ENCODE measurements at places on chromosomes 4 and X.

DNA sequence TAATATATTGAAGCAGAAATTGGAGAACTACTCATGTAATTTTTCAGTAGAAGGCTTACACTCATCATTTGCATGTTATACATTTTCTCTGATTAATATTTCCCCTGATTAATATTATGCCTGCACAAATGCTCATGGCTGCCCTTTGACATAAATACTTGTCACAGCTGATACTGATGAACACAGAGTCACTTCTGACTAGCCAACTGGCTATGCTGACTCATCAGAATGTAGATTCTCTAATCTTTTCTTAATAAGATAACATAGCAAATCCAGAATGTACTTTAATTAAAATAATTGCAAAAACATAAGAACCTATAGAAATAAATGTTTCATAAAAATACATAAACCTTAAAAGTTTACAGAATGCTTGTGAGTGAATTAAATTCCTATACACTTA, 52.4 kb upstream of the C4orf54 start:
- no peak overlapping the region for H3K27ac ChIP-seq
- no peak for DNase-seq
- H3K4me1 ChIP-seq, result no peaks in the 10 kb centered on the region
- no peak overlapping the region for H3K4me3 ChIP-seq

GRCh38 chr4:163269869-163270268, 62.5 kb downstream of the NPY1R start:
- no peak overlapping the region for H3K27ac ChIP-seq
- H3K36me3 ChIP-seq, result no peaks in the 10 kb centered on the region
- no peak for DNase-seq
- no peaks in the 10 kb centered on the region for H3K4me1 ChIP-seq
- H3K27me3 ChIP-seq, result no peaks in the 10 kb centered on the region

- no peaks in the 10 kb centered on the region for H3K36me3 ChIP-seq
- no peak overlapping the region for H3K4me3 ChIP-seq
- H3K27ac ChIP-seq, result no peak overlapping the region
- H3K4me1 ChIP-seq, result no peaks in the 10 kb centered on the region
- H3K27me3 ChIP-seq, result no peaks in the 10 kb centered on the region
These were observed 102.5 kb downstream of the SH3RF1 start for GRCh38 chr4:169167957-169168858.

- H3K27ac ChIP-seq, result no peak overlapping the region
- H3K4me1 ChIP-seq, result peaks cover 10% of the 10 kb centered on the region
- no peaks in the 10 kb centered on the region for H3K36me3 ChIP-seq
- no peak overlapping the region for H3K4me3 ChIP-seq
- DNase-seq, result no peak
These were observed 3.9 kb downstream of the FGF2 start for GRCh38 chr4:122830426-122831095.

DNA sequence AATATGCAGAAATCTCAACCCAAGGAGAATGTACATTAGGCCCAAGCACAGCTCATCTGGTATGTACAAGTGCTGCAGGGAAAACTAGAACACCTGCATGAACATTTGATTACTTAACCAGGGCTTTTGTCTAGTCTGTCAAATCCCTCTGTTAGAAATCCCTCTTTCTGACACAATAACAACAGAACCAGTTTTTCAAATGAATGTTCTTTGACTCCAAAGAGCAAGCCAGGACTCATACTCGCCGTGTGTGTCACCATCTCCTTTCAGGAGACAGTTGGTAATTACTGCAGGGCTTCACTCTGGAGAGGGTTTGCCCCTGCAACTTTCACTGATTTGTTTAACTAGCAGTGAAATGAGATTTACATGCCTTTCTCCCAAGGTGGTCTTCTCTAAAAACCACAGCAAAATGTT, 143.0 kb upstream of the FAM241A start:
- no peaks in the 10 kb centered on the region for H3K4me1 ChIP-seq
- no peak overlapping the region for H3K27ac ChIP-seq
- no peaks in the 10 kb centered on the region for H3K36me3 ChIP-seq
- DNase-seq, result no peak
- H3K27me3 ChIP-seq, result no peaks in the 10 kb centered on the region

DNA sequence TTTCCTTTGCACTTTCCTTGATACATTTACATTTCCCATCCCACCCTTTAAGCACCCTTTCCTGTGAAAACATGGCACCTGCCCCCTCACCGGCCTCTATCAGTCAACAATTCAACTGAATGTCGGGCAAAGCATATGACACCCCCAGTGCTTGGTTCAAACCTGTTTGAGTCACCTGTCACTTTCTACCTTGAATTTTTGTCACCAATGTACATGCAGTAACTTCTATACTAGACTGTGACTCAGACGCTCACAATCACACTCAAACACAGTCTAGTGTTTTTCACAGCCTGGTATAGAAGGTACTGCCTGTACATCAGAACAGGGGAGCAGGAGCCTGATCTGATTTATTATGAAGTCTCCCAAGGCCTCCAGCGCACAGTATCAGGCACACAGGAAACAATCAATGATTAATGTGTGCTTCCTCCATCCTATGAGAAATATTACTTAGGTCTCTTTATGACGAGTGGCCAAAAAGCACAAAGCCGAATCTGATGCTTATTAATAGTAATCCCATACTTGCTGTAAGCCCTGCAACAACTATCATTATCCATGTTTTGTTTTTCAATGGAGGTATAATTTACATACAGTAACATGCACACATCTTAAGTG, 49.2 kb upstream of the FAM9C start:
- no peaks in the 10 kb centered on the region for H3K27me3 ChIP-seq
- no peak for DNase-seq
- peak overlapping the region; percentile 97 for H3K27ac ChIP-seq

- H3K27ac ChIP-seq, result no peak overlapping the region
- H3K4me1 ChIP-seq, result no peaks in the 10 kb centered on the region
- H3K36me3 ChIP-seq, result no peaks in the 10 kb centered on the region
- DNase-seq, result no peak
- no peaks in the 10 kb centered on the region for H3K27me3 ChIP-seq
These were observed 159.7 kb downstream of the ANK2 start for GRCh38 chr4:113209153-113209552.

GRCh38 chr4:87541956-87542709, 13.0 kb upstream of the SPARCL1 start:
- no peak overlapping the region for H3K27ac ChIP-seq
- no peak overlapping the region for H3K4me3 ChIP-seq
- H3K27me3 ChIP-seq, result no peaks in the 10 kb centered on the region
- no peaks in the 10 kb centered on the region for H3K4me1 ChIP-seq

DNA sequence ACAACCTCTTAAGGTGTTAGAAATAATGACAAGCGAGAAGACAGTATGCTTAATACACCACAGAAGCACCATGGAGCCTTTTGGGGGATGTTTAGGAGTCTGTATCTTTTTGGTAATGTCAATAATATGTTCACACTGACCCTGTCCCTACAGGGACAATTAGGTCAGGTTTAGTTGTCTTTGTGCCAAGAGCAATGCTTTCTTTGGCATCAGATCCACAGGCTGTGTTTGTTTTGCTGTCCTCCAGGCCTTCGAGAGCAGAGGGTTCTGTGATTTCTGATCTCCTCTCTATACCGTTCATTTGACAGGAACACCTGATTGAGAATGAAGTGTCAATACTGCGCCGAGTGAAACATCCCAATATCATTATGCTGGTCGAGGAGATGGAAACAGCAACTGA, 153.8 kb downstream of the DCLK2 start:
- H3K4me1 ChIP-seq, result no peaks in the 10 kb centered on the region
- no peak for DNase-seq
- no peaks in the 10 kb centered on the region for H3K36me3 ChIP-seq
- no peaks in the 10 kb centered on the region for H3K27me3 ChIP-seq

- no peaks in the 10 kb centered on the region for H3K27me3 ChIP-seq
- H3K4me3 ChIP-seq, result no peak overlapping the region
- H3K36me3 ChIP-seq, result no peaks in the 10 kb centered on the region
- DNase-seq, result no peak
- no peak overlapping the region for H3K27ac ChIP-seq
- no peaks in the 10 kb centered on the region for H3K4me1 ChIP-seq
These were observed 29.6 kb upstream of the BBS12 start for GRCh38 chr4:122702939-122703338.
